ENCODE measurements at places on chromosomes 12 and 14.

DNA sequence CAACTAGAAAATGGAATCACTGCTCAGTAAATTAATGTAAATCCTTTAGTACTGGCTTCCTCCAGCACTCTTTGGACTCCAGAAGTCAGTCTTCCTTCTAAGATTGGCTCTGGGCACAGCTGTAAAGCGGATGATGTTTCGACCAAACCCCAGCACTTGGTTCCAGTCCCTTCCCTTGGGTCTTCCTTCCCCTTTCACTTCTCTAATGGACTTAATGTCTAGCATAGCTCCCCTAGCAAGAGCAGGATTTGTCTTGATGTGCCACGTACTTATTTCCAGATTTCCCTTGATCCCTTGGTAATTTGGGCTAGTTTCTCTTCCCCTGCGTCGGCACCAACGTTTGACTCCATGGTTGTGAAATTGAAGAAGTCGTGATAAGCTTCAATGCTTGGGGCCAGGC lies 28.3 kb downstream of the C12orf75 start:
- no peak for DNase-seq

- DNase-seq: no peak
Observed at GRCh38 chr12:111732786-111733185, 33.9 kb upstream of the ALDH2 start.

DNA sequence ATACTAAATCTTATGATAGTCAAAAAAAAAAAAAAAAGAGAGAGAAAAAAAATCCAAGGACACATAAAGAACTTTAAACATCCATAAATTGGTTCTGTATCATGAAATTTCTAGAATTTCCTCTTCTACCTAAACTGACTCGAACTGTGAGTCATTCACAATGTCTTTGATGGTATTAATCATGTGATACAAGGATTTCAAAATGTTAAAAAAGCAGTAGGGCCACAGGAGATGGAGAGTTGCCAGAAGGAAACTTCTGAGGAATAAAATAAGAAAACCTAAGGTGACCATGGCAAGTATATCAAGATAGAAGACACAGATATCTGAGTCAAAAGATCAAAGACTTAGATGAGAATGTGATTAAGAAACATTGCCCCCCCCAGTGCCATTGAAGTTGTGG lies 1320.9 kb upstream of the FLRT2 start:
- DNase-seq: peak; percentile 1

- no peak for DNase-seq
Observed at GRCh38 chr12:117561990-117562389, 200.6 kb upstream of the NOS1 start.

DNA sequence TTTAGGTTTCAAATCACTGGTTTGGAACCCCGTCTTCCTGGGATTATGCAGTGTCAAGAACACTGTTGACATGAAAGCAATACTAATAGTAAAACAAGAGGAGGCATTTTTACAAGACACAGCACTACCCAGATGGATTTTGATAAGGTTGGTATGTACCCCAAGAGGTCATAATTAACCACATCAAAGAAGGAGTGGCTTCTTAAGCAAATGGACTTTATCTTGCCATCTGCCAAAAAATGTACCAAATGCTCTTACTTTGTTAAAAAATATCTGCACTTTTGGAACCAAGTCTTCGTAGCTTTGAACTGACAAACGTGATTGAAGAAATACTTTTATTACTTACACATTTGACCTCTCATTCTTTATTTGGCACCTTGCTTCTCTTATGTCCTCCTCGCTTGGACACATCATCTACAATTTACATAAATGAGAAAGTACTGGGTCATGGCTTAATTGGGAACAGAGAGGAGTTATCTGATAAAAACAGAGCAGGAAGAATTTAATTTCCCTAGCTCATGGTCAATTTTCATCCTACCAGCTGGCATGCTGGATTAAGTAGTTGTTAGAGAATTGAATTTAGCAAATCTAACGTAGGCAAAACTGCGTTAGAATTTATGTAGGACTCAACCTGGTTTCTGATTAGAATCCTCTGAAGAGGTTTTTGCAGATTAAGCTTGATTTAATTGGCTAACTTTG lies 54.5 kb upstream of the PRICKLE1 start:
- DNase-seq: no peak

GRCh38 chr12:69064734-69065443 lies 131.9 kb upstream of the CPM start:
- peak; percentile 59 for DNase-seq

DNA sequence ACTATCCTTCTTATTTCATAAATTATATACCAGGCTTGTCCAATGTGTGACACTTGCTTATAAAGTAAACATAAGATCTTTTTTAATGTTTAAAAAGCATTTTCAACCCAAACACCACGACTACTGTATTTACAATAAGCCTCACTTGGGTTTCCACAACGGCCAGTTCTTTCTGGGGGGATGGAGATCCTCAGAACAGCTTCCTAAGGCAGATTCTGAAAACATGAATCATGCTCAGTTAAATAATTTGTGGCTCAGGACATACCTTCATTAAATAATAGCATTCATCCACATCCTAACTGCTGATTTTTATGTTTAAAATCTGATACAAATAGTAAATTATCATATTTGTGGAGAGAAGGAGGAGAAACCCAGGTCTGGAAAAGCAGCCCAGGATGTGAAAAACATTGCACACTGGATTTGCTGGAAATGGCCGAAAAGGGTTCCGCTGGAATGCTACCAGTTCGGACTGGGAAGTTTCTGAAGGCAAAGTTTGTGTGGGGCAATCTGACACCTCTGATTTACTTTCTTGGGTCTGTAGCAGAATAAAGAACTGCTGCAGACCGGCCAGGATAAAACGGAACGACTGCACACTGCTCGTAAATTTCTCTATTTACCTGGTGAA lies 597 bp downstream of the GLT8D2 start:
- DNase-seq: peak; percentile 49

GRCh38 chr12:132537836-132538662 lies 48.1 kb downstream of the FBRSL1 start:
- no peak for DNase-seq

- DNase-seq: no peak
Observed at GRCh38 chr12:130746546-130746945, 30.4 kb upstream of the RIMBP2 start.

DNA sequence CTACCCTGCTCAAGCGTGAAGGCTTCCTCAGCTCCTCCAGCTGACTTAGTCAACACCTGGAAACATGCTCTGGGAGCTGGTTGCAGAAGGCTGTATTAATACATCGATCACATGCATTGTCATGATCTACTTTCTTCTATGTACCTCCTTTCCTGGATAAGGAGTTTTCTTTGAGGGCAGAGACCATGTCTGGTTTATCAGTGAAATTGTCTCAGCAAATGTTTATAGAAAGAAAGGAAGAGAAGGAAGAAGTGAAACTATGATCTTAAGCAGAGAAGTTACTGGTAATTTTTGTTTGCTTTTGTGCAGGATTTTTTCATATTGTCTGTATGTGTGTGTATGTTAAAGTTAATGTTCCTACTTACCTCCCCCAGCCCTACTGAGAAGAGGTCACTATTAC lies 4.5 kb downstream of the DYRK4 start:
- DNase-seq: no peak

GRCh38 chr12:20174528-20175175 lies 193.7 kb upstream of the PDE3A start:
- no peak for DNase-seq

DNA sequence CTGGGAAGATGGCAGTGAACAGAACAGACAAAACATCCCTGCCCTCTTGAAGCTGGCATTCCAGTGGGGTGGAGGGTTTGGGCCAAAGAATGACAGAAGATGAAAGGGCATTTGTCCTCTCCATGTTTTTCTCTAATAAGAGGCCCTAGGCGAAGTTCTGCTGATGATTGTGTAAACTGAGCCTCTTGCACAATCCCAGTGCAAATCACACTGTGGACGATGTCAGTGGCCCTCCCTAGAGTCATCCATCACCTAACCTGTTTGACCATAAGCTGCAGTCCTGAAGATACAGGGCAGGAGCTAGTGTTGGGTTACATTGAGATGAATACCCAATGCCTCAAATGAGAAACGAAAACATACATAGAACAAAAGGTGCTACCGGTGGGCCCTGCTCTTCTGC lies 622.4 kb upstream of the TBX3 start:
- no peak for DNase-seq

DNA sequence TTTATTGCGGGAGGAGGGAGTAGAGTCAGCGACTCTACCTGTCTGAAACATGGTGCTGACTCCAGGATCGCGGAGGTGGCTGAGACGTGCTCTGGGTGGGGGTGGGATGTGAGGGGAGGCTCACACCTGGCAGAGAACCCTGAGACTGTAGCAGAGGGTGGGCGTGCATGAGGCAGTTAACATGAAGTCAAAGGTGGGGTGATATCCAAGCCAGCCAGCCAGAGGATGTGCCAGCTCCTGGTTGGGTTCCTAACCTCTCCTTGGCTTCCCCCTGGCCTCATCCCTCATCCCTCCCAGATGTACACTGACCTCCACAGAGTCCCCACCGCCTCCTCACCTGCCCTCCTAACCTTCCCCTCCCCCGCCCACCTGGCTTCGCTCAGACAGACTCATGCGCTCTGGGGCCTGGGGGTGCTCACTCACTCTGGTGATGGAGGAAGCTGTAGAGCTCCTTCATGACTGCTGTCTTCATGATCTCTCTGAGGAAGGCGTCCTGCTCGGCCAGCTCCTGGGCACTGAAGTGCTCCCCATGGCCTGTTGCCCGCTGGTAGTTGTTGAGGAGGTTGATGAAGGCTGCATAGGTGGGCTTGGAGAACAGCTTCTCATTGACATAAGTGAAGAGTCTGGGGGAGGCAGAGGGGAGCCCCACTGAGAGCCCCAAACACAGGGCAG lies 9.3 kb downstream of the ENDOU start:
- no peak for DNase-seq

DNA sequence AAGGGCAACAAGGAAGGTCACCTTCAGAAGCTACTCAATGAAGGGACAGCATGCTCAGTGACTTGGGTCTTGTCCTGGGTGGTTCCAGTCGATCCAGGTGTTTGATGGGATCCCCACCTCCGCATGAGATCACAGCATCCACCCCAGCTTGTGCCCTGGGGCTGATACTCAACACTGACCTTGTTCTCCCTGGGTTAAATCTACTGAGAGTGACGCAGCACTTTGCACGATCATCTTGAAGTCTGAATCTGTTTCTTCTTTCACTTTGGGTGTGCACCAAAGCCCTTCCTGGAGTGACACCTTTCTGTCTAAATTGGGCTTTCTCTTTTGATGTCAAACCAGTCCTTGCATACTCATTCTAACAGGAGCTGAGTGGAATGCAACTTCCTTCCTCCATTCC lies 13.8 kb downstream of the NOS1 start:
- peak; percentile 50 for DNase-seq

- no peak for DNase-seq
Observed at GRCh38 chr12:82473111-82473754, 114.9 kb downstream of the METTL25 start.

- DNase-seq: no peak
Observed at GRCh38 chr12:3330976-3331510, 160.0 kb upstream of the PRMT8 start.

- no peak for DNase-seq
Observed at GRCh38 chr12:127342861-127343260, 924.1 kb upstream of the TMEM132C start.

DNA sequence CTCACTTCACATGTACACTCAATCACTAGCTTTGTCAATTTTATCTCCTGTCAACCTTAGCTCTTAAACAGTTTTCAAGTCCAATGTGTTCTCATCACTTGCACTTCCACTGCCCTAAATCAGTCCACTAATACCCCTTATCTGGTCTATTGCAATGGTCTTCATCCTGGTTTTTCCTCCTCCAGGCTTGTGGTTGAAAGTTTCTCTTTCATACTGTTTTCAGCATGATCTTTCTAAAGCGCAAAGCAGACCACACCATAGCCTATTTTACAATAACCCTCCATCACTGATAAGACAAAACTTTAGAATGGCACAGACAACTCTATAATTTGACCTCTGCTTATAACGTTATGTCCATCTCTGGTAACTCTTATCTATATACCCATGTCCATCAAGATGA lies 62.0 kb upstream of the DDHD1 start:
- no peak for DNase-seq

DNA sequence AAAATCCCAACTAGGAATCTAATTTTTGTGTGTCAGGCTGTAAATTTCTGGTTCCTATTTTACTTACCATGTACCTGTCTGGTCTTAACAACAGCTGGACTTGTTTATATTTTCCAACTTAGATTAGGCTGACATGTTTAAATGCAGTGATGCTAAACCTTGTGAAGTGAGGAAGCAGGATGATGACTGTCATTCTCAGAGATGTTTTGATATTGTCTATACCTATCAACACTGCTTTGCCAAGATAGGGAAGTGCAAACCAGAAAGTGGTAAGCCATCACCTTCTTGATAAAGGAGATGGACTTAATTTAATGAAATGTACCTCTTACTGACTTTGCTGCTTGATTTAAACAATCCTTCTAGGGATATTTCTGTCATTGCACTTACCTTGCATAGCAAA lies 2.1 kb downstream of the BICD1 start:
- no peak for DNase-seq

DNA sequence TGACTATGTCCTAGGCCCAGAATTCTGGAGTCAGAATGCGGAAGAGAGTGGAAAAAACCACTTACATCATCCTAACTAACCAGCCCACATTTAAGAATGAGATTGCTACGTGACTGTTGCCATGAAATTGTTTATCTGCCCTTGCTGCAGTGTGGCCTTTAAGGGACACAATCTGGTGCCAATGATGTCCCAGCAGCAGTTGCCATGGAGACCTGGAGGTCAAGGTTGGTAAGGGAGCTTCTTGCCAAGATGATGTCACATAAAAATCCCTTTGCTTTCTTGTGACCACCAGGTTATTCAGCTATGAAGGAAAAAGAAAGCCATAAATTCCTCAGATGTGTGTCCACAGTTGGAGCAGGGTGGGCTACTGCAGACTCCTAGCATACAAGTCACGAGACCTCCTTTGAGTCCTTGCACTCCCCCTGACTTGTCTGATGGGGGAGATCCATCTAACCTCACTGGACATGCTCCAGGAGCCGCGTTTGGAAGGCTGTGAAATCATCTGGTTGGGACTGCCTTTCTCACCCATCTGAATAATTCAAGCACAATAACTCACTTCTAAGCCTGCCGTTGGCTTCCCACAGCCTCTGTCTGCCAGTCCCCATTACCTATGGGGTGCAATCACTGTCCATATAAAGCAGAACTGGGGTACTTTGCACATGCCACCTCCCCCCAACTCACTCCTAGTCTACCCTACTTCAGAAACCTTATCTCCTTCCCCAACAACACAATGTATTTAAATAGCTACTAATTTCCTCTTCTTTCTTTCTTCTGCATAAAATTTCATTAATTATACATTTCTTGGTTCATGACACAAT lies 165.6 kb downstream of the ZFP36L1 start:
- DNase-seq: no peak

DNA sequence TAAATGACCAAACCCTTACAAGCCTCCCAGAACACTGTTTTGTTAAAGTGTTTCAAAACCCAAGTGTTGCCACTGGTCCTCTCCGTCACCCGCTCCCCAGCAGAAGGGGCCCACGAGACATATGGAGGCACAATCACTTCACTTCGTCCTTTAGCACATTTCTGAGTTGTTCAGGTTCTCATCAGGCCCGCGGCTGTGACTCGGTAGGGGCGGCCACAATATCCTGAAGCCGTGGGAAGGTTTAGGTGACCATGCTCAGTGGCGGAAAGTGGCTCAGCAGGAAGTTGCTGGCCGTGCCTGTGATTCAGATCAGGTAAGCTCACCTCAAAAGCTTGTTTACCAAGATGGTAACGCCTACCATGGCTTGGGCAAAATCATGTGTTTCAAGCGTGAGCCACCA lies 227.5 kb downstream of the GLT1D1 start:
- no peak for DNase-seq

GRCh38 chr12:21697904-21698630 lies 40.4 kb upstream of the LDHB start:
- peak; percentile 41 for DNase-seq

Measured in bronchial epithelial cell (primary cell).